Fibroblast of the aortic adventitia (primary cell): ENCODE measurements at places on chromosomes 4 and X. TPM values are rescaled to one million over a fixed set of nuclear protein-coding genes. Genes with fewer than 3 reads are reported as not detected.

ADH1B gene
- total RNA-seq, result 535 and 1,346 TPM in 2 replicates

BMX gene
- total RNA-seq, result 0.18 and 0.90 TPM in 2 replicates

TMPRSS11A gene
- under 0.01 TPM in 1 of 2 replicates, not detected in the other for total RNA-seq

CYSLTR1 gene
- total RNA-seq, result 1.3 TPM in 1 of 2 replicates, not detected in the other

PHKA2 gene
- total RNA-seq, result 8.3 and 9.2 TPM in 2 replicates

LDB2 gene
- 46.6 and 85.9 TPM in 2 replicates for total RNA-seq

ZAR1 gene
- total RNA-seq, result not detected in 2 replicates

IL1RAPL2 gene
- total RNA-seq, result 0.27 TPM in 1 of 2 replicates, not detected in the other

COL4A5 gene
- total RNA-seq, result 23.2 and 40.8 TPM in 2 replicates

EOLA2 gene
- total RNA-seq, result 15.5 and 21.8 TPM in 2 replicates

PDGFRA gene
- total RNA-seq, result 707 and 865 TPM in 2 replicates

HERC3 gene
- total RNA-seq, result 18.3 and 47.2 TPM in 2 replicates

VCX2 gene
- total RNA-seq, result not detected in 2 replicates

SSX3 gene
- not detected in 2 replicates for total RNA-seq

FRAS1 gene
- total RNA-seq, result 1.9 and 16.8 TPM in 2 replicates

CNKSR2 gene
- total RNA-seq, result 0.99 and 4.7 TPM in 2 replicates

DACH2 gene
- 0.09 TPM in 1 of 2 replicates, not detected in the other for total RNA-seq

HTN1 gene
- not detected in 2 replicates for total RNA-seq

GATA1 gene
- not detected in 2 replicates for total RNA-seq

ATP10D gene
- total RNA-seq, result 43.7 and 50.0 TPM in 2 replicates

ODAM gene
- total RNA-seq, result not detected in 2 replicates
